ENCODE measurements at places on chromosomes 5 and 9. TPM values are rescaled to one million over a fixed set of nuclear protein-coding genes. Genes with fewer than 3 reads are reported as not detected.

- DNase-seq: no peak
Observed at GRCh38 chr5:149213264-149213880, 58.3 kb upstream of the AFAP1L1 start.

DNA sequence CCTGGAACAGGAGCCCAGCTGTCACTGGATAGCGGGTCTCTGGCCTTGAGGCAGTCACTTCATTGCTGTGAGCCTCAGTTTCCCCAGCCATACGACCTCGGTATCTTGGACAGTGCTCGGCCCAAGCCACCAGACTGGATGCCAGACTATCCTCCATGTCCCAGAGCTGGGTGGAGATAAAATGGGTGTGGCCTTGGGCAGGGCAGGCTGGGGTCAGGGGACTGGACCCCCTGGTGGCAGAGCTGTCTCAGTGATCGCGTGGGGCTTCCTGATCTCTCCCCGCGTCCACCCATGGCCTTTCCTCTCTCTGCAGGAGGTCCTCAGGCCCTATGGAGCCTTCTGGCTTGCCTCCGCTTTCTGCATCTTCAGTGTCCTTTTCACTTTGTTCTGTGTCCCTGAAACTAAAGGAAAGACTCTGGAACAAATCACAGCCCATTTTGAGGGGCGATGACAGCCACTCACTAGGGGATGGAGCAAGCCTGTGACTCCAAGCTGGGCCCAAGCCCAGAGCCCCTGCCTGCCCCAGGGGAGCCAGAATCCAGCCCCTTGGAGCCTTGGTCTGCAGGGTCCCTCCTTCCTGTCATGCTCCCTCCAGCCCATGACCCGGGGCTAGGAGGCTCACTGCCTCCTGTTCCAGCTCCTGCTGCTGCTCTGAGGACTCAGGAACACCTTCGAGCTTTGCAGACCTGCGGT, 10.0 kb downstream of the SLC2A8 start:
- DNase-seq: no peak

DMGDH gene
- 0.40 TPM for total RNA-seq

DBH gene
- total RNA-seq: not detected

- no peak for DNase-seq
Observed at GRCh38 chr9:11356067-11356466, 743.3 kb upstream of the PTPRD start.

CDO1 gene
- not detected for total RNA-seq

EIF4EBP3 gene
- total RNA-seq: 1.2 TPM

- DNase-seq: no peak
Observed at GRCh38 chr5:52880541-52880940, 92.8 kb downstream of the ITGA1 start.

DNA sequence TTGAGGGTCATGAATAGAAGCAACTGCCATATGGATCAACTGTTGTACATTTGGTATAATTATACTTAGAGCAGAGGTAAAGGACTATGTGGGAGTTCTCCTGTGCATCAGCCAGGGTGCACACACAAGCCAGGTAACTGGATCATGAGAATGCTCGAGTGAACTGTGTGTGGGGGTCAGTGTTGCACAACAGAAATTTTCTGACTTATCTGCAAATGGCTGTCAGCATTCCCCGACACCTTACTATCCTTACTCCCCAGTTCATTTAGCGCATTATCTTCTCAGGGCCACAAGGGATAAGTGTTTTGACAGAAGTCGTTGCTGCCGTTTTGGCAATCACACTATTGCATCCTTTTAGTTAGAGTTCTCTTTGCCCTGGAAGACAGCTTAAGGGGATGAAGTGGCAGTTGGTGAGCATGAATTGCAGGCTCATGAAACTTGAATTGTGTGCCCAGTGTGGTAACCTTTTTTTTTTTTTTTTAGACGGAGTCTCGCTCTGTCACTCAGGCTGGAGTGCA, 1.7 kb downstream of the CANX start:
- peak; percentile 28 for DNase-seq

GRCh38 chr9:112546149-112547012, 59.8 kb downstream of the KIAA1958 start:
- no peak for DNase-seq

DNA sequence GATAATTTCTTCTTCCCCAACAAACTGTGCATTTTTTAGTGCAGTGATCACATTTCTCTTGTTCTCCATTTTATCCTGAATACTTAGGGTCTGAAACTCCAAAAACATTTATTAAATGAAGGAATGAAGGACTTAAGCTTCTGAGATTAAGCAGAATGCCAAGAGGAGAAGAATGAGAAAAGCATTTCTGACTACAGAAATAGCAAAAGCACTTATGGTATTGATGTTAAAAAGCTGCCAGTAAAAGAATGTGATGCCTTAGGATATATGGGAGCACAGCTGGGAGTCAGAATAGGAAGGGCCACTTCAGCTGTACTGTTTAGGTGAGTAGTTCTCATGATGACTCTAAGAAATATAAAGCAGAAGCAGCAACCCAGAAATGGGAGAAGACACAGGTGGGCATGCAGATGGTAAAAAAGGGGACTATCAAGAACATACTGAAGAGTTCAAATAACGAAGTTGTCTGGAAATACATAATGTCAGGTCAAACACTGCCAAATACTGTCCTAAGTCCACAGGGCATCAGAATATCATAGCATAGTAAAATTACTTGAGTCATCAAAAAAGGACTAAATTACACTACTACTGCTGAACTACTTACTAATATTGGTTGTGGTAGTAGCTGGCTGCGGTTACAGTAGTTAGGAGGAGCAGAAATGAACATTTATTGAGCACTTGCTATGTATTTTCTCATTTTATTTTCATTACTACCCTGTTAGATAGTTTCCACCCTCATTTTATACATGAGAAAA, 132.7 kb downstream of the MAPKAP1 start:
- no peak for DNase-seq

IFNA21 gene
- not detected for total RNA-seq

CARD6 gene
- total RNA-seq: 27.0 TPM

- DNase-seq: peak; percentile 89
Observed at GRCh38 chr9:77848897-77849296, 182.7 kb downstream of the GNAQ start.

RAB3C gene
- 0.22 TPM for total RNA-seq

ARL14EPL gene
- total RNA-seq: under 0.01 TPM

- no peak for DNase-seq
Observed at GRCh38 chr5:148970228-148970627, 92.6 kb downstream of the SH3TC2 start.

DNA sequence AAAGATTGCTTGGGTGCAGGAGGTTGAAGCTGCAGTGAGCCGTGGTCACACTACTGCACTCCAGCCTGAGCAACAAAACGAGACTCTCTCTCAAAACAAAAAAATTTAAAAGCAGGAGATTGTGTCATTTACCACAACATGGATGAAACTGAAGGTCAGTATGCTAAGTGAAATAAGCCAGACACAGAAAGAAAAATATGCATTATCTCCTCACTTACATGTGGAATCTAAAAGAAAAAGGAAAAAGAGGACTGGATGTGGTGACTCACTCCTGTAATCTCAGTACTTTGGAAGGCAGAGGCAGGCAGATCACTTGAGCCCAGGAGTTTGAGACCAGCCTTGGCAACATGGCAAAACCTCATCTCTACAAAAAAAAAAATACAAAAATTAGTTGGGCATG, 146.8 kb upstream of the DAPK1 start:
- no peak for DNase-seq

ARSI gene
- 0.22 TPM for total RNA-seq

- no peak for DNase-seq
Observed at GRCh38 chr5:132224716-132225115, 2.9 kb downstream of the P4HA2 start.
